ENCODE measurements at places on chromosomes 6 and 20.

- DNase-seq, result no peak
Observed at GRCh38 chr6:160170018-160170680, 48.5 kb downstream of the SLC22A1 start.

GRCh38 chr6:20454204-20454824, 52.6 kb downstream of the E2F3 start:
- no peak for DNase-seq

GRCh38 chr20:50478162-50478990, 31.8 kb upstream of the PTPN1 start:
- no peak for DNase-seq

- no peak for DNase-seq
Observed at GRCh38 chr20:37283530-37284195, 5.8 kb upstream of the MANBAL start.

GRCh38 chr6:73699676-73700459, 3.9 kb downstream of the CD109 start:
- DNase-seq, result no peak

- DNase-seq, result no peak
Observed at GRCh38 chr20:20393207-20394120, 25.6 kb downstream of the INSM1 start.

GRCh38 chr6:39189915-39190544, 39.2 kb downstream of the KCNK5 start:
- DNase-seq, result peak; percentile 41
